ENCODE measurements at places on chromosomes 2 and 18.

- DNase-seq: no peak
Measured at GRCh38 chr2:201406077-201406662, 45.1 kb downstream of the TRAK2 start.

- DNase-seq: no peak
Measured at GRCh38 chr2:139067072-139067471, 286.9 kb upstream of the NXPH2 start.

GRCh38 chr18:24262087-24262486, 123.2 kb downstream of the CABYR start:
- DNase-seq: no peak

DNA sequence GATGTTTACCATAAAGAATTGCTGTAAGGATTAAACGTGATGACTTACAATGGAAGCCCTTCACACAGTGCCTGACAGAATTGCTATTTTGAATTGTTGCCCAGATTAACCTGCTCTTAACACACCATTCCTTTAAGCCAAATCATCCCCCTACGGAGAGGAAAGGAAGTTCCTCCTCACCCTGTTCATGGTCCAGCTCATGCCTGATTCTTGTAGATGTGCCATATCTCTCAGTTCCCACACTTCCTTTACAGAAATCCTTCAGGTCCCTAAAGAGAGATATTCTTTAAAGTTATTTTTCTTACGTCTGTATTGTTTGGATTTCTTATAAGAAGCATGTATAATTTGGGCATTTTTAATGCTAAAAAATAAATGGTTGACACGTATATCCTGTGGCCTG, 127.5 kb upstream of the DAPL1 start:
- no peak for DNase-seq

DNA sequence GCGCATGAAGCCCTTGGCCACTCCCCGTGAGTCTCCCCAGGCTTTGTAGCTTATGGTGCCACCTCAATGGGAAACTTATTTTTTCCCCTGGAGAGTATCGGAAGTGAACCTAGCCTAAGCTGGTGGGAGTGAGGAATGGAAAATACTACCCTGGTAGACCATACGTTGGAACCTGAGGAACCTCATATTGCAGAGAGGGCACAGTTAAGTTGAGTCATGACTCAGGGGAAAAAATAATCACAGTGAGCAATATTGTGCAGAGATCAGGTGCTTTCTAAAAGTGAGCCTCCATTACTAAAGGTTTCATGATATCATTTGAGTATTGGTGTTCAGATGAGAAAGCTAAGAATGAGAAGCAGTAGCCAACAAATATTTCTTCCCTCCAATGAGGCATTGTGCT, 360.5 kb upstream of the NT5C1B start:
- no peak for DNase-seq

Data from neural progenitor cell (in vitro differentiated cells).